Activated CD8-positive, alpha-beta memory T cell treated with anti-CD3 and anti-CD28 coated beads for 24 hours (primary cell): ENCODE measurements at places on chromosomes 13 and 19.

DNA sequence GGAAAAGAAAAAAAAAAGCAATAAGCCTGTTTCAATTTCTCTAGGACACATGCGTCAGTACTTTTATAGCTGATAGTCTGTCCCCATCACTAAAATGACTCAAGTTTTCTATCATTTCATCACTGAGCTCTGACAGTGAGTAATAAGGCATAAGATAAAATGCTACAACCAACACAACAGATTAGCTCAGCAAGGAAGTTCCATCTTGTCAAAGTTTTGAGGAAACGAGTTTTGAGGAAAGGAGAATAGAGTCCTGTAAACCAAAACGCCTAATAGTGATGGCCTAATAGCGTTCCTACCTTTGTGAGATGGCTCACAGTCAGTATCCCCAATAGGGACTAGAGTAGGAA lies 145.1 kb downstream of the LACC1 start:
- DNase-seq, result no peak

DNA sequence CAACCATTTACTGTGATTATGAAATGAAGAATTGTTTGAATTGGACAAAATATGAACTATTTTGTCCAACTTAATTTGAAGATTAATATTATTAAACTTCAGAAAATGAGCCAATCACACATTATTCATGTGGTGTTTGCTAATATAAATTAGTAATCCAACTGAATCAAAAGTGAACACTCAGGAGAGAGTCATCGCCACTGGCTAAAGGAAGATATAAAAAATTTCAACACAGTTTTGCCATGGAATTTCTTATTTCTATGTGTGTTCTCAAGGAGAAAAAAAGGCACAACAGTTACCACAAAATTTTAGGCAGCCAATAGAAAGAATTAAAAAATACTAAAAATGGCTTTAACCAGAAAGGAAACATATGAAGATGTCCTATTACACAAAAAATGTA lies 2683.8 kb downstream of the PCDH9 start:
- DNase-seq, result no peak

- DNase-seq, result peak; percentile 38
Measured at GRCh38 chr13:29956853-29957252, 106.4 kb upstream of the UBL3 start.

- peak; percentile 90 for DNase-seq
Measured at GRCh38 chr13:114065141-114065925, 67.1 kb downstream of the RASA3 start.

DNA sequence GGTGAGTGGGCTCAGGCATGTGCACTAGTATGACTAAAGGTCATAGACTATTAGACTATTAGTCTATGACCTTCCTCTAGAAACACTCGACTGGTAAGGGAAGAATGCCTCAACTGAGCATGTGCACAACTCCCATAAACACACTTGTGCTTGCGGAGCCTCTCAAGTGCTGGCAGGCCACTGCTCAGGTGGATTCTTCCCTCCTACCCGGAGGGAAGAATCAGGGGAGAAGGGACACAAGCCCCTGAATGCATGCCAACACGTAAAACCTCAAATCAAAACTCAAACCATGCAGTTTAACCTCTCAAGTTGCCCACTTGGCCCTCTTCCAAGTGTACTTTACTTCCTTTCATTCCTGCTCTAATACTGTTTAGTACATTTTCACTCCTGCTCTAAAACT lies 287.6 kb upstream of the SGCG start:
- DNase-seq, result no peak

GRCh38 chr19:51513968-51514367 lies 12.4 kb upstream of the SIGLEC12 start:
- no peak for DNase-seq
